Hematopoietic multipotent progenitor cell (in vitro differentiated cells): ENCODE measurements at places on chromosomes 6 and 20. TPM values are rescaled to one million over a fixed set of nuclear protein-coding genes. Genes with fewer than 3 reads are reported as not detected.
A peak's percentile ranks its signal among the peaks of the same experiment; 100 is the strongest.

- DNase-seq: no peak
Measured at GRCh38 chr6:134315974-134316441, 1.9 kb downstream of the SGK1 start.

GRCh38 chr6:9439621-9440330 lies 975.1 kb downstream of the TFAP2A start:
- DNase-seq: no peak

GRCh38 chr20:46000262-46000996 lies 8.3 kb upstream of the MMP9 start:
- no peak for DNase-seq

- DNase-seq: no peak
Measured at GRCh38 chr20:24738981-24739633, 210.0 kb upstream of the CST7 start.

DNA sequence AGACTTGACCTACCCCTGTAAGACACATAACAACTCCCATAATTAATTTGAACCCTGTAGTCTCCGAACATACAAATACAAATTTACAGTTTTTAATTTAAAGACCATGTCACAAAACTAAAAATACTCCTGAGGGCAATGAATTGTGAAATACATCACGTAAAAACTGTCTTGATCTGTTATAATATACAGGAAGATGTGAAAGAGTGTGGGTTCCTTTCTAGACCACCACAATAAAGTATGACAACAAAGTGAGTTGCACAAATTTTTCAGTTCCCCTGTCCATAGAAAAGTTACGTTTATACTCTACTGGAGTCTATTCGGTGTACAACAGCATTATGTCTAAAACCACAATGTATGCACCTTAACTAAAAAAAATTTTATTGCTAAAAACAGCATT lies 11.0 kb upstream of the BLOC1S5 start:
- no peak for DNase-seq

DNA sequence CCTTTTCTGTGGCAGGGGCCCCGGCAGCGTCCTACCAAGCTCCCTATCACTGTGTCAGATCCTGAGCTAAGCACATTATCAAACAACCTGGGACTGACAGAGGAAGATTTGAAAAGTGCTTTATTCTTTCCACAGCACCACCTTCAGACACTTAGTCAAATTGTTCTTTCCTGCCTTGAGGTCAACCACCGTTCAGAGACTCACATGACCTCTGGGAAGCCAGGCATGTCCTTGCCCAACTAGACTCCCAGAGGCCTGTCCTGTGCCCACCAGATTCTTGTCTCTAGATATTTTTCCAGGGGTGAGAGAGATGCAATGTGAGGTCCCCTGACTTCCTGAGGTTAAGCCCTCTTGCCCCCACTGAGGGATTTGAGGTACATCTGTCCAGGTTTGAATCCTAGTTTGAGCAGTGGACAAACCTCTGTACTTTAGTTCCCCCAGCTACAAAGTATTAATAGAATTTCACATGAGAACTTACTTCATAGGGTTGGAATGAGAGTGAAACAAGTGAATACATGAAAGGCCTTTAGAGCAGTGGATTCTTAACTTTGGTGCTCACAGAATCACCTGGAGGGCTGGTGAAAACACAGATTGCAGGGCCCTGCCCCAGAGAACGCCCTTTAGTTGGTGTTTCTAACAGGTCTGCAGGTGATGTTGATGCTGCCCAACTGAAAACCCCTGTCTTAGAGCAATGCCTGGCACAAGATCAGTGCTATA lies 179.8 kb downstream of the CLIC5 start:
- no peak for DNase-seq

- DNase-seq: no peak
Measured at GRCh38 chr6:79810871-79811270, 136.5 kb downstream of the ELOVL4 start.

- DNase-seq: no peak
Measured at GRCh38 chr6:167146977-167147376, 10.8 kb downstream of the GPR31 start.

DNA sequence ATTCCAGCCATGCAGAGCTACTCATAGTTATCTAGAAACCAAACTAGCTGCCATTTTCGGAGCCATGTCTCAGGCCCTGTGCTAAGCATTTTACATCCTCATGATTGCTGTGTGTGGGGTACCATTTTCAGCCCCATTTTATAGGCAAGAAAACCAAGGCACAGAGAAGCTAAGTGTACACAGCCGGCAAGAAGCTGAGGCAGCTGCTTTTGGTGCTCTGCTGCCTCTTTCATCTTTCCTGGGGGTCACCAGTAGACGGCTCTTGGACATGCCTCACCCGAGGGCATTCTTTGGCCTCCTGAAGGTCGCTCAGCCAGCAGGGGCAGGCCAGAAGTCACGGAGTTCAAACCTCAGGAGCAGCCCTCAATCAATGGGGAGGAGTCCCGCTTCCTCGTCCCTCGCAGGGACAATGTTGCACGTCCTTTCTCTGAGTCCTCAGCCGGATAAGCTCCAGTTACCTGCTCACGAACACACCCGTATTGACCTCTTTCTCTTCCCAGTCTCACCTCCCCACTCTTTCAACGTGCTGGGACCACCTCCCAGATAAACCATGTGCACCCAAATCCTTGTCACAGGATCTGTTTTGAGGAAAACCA lies 82.6 kb upstream of the BLCAP start:
- DNase-seq: no peak

- DNase-seq: no peak
Measured at GRCh38 chr6:107800564-107801164, 23.4 kb downstream of the SCML4 start.

GRCh38 chr6:15653581-15653980 lies 9.2 kb downstream of the DTNBP1 start:
- no peak for DNase-seq

- DNase-seq: no peak
Measured at GRCh38 chr6:53530346-53530745, 14.6 kb downstream of the GCLC start.

- peak; percentile 72 for DNase-seq
Measured at GRCh38 chr20:36384022-36384619, 78.0 kb downstream of the DLGAP4 start.

DNA sequence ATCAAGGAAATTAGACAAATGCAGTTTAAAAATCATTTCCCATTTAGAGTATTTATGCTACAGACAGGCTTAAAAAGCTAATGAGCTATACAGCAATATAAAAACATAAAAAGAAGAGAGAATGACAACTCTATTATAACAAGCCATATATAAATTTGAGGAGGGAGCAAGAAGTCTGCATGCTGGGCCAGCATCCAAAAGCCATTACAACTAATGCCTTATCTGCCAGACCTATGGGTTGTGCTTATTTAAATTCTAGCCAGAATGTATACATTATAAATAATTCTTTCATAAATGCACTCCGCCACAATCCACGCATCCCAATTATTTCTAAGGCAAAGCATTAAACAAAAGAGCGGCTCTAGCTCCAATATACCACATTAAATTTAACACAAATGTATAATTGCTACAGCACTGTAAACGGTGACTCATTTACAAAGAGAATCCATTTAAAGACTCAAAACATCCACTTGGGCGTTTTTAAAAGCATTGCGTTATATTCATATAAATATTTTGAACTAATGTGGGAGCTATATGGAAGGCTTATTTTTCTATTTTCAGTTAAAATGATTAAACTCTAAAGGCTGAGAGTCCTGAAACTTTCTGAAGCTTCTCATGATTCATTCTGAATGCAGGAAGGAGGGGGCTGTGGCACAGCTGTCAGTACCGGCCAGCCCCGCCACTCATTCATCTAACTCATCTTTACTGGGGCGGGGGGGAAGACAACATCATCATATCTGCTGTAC lies 37.7 kb upstream of the RAB22A start:
- DNase-seq: no peak

DNA sequence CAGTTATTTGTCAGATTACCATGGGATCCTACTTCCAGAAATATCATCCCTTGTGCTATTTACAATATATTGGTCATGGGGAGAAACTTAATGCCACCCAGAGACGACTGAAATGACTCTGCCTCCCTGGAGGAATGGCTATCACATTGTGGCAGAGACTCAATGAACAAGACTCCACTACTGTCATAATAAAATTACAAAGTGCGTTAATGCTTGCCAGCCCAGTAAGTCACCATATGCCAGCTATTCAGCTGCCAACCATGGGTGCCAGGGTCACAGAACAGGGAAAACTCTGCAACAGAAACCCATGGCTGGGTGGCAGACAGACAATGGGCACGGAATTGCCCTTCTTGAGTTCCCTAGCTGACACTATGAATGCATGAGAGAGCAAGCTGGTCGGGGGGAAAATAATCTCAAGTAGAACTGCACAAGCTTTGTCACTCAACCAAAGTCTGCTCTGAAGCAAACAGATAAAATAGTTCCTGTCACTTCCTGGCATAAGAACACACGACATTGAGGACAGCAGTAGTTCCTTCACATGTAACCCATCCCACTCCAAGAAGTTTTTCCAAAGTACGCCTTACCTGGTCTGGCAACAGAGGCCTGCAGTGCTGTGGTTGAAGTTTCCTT lies 32.1 kb downstream of the TP53INP2 start:
- no peak for DNase-seq

DNA sequence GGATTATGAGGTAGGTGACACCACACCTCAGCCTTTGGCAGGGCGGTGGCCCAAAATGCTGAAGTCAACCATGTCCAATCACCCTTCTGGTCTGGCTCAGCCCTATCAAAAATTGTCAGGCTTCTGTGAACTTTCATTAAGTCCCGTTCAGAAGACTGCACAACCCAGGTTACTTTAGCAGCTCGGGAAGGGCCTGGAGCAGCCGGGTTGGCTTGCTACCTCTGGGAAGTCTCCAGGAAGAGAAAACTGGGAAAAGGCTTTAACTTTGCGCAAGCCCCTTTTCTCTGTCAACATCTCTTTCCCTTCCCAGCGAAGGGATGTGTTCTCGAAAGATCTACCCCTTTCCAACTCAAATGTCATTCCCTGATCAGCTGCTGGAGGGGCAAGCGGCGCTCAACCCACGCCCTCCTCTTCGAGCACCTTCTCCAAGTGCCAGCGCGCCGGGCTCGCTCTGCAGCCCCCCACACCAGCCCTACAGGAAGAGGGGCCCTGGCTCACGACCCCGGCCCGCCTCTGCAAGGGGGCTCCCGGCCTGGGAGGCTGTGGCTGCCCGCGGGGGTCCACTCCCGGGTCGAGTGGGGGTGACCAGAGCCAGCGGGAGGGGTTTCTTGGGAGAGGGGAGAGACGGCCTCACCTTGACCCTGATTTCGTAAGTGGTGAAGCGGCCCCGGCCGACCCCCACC lies 573 bp downstream of the SNX3 start:
- peak; percentile 36 for DNase-seq

GRCh38 chr20:59850018-59850641 lies 83.3 kb downstream of the SYCP2 start:
- peak; percentile 30 for DNase-seq

DNA sequence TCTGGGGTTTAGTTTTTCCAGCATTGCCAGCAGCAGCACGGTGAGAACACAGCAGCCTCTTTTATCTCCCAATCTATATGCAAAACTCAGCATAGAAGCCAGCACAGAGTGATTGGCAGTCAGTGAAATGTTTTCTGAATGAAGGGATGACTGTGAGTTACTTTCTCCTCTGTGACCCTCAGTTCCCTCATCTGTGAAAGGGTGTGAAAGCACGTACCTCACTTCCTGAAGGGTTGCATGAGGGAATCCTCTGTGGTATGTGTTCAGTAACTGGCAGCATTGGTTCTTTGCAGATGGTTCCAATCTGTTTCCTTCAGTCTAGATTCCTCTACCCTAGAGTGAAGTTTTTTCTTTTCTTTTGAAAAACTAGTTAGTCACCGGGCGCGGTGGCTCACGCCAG lies 40.0 kb downstream of the EFCAB8 start:
- no peak for DNase-seq

DNA sequence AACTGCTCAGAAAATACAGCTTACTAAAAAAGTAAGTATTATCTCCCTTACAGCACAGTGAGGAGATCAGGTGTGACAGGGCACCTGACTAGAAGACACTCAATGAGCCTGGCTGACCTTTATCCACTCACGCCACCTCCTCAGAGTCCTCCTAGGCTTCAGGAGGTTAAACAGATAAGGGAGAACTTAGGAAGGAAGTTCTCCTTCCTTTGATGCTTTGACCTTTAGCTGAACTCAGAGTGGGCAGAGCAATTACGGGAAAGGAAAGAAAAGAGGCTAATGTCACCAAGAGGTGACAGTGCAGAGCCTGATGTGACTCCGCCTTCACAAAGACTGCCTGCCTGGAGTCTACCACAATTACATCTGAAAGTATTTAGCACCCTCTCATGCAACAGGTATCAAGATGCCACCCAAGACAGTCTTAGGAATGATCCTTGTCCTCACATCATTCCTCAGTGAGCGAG lies 36.7 kb downstream of the MAN1A1 start:
- DNase-seq: peak; percentile 46

GRCh38 chr6:52509281-52510212 lies 67.3 kb downstream of the TRAM2 start:
- no peak for DNase-seq

DNA sequence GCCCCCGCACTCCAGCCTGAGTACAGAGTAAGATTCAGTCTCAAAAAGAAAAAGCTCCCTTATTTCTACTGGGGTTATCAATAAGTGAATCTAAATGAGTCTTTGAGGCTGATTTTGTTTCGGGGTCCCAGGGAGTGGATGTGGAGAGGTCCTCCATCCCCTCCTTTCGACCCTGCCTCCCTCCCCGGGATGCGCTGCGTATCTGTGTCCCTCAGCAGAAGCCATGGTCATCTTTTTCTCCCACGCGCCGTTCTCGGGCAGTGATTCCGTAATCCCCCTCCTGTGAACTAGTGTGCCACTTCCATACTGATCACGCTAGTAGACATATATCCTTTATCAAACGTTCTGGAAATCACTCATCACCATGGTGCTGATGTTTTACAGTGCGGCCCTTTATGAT lies 152.9 kb downstream of the CDH4 start:
- no peak for DNase-seq

- DNase-seq: peak; percentile 18
Measured at GRCh38 chr20:37564388-37565133, 36.9 kb upstream of the BLCAP start.

Gene ZNF391
- total RNA-seq: 1.9 TPM

Gene GRM1
- under 0.01 TPM for total RNA-seq

Gene PKHD1
- total RNA-seq: under 0.01 TPM

Gene PSORS1C2
- not detected for total RNA-seq

Gene ADGB
- total RNA-seq: under 0.01 TPM

Gene RNF182
- total RNA-seq: 0.27 TPM

Gene FRK
- under 0.01 TPM for total RNA-seq

Gene ZNF334
- 3.0 TPM for total RNA-seq

Gene SPATA25
- total RNA-seq: 5.9 TPM

Gene DDAH2
- total RNA-seq: 223 TPM

Gene SLC22A7
- total RNA-seq: not detected

Gene KIAA0408
- total RNA-seq: under 0.01 TPM

Gene LCA5
- 0.81 TPM for total RNA-seq

Gene LPA
- not detected for total RNA-seq

Gene TRDN
- not detected for total RNA-seq

Gene POPDC3
- total RNA-seq: not detected
